ENCODE measurements at places on chromosomes 13 and 19. TPM values are rescaled to one million over a fixed set of nuclear protein-coding genes. Genes with fewer than 3 reads are reported as not detected.
A peak's percentile ranks its signal among the peaks of the same experiment; 100 is the strongest.

The CCNA1 gene
- total RNA-seq: 3.8 TPM

DNA sequence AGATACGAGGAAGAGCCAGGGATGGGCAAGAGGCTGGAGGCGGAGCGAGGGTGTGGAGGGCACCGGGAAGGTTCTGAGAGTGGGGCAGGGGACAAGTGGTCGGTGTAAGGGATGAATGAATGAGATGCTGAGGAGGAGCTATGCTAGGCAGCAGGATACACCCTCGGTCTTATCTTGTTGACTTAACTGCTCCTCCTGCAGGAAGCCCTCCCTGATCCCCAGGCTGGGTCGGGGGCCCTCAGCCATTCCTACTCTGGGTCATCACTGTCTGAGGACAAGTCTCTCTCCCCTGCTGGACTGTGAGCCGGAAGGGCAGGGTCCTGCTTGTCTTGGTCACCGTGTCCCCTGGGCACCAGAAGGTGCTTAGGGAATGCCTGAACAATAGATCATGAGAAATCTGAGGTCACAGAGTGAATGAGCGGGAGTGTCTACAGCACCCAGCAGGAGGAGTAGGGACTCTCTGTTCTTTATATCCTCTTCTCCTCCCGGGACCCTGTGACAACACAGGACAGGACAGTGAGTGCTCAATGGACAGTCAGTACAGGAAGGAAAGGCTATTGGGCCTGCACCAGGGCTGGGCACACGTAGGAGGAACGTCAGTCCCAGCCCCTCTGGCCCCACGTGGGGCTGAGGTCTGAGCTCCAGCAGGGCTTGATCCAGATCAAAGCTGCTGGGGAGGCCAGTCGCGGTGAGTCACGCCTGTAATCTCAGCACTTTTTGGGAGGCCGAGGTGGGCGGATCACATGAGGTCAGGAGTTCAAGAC, 6.5 kb downstream of the NKPD1 start:
- DNase-seq: no peak
- peaks cover 4% of the 10 kb centered on the region for H3K36me3 ChIP-seq
- H3K27ac ChIP-seq: no peak overlapping the region
- H3K27me3 ChIP-seq: peaks cover 33% of the 10 kb centered on the region
- no peak overlapping the region for H3K4me3 ChIP-seq

The NLRP11 gene
- total RNA-seq: not detected

The GFY gene
- total RNA-seq: not detected

The ZNF835 gene
- total RNA-seq: 0.68 TPM

GRCh38 chr13:22399801-22400420, 729.0 kb downstream of the FGF9 start:
- no peak overlapping the region for H3K4me3 ChIP-seq
- H3K36me3 ChIP-seq: no peaks in the 10 kb centered on the region
- H3K27ac ChIP-seq: no peak overlapping the region
- H3K27me3 ChIP-seq: peaks cover 2% of the 10 kb centered on the region
- DNase-seq: no peak

The PSG4 gene
- total RNA-seq: not detected

DNA sequence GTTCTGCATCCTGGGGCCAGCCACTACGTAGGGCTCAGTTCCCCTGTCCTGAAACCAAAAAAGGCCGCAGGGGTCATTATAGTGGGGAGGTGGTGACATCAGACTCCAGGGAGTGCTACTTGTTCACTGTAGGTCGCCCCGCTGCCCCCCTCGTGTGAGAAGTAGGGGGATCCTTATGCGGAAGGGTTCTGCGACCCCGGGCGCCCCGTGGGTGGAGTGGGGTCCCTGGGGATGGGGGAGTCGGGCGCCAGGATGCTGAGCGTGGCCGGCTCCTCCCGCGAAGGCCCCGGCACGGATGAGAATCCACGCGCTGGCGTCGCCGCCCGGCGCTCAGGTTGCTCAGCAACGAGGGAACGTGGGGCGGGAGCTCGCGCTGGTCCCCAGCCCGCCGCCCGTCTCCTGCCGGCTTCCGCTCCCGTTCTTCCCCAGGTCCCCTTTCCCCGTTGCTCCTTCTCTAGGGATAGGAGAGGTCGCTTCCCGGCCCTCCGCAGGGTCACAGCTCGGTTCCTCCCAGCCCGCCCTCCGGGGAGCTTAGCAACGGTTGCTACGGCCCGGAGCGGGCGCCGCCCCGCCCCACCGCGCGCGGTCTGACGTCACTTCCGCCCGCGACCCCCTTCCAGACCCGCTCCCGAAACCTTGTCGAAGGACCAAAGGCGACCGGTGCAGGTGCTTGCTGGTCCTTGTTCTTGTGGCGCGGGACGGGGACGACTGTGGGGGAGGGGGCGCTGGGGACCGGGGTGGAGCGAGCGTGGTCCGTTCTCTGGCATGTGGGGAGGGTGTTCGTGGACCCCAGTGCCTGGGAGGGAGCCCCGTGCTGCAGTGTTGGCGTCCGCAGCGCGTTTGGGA, at the start of gene NAT14:
TSS of gene NAT14 (plus strand) at position 596 of the 846 bp plus-strand sequence. CDS start 521 bp downstream, outside the sequence.
- peaks cover 14% of the 10 kb centered on the region for H3K4me1 ChIP-seq
- peak; percentile 66 for DNase-seq
- no peaks in the 10 kb centered on the region for H3K27me3 ChIP-seq
- H3K36me3 ChIP-seq: peaks cover 4% of the 10 kb centered on the region

DNA sequence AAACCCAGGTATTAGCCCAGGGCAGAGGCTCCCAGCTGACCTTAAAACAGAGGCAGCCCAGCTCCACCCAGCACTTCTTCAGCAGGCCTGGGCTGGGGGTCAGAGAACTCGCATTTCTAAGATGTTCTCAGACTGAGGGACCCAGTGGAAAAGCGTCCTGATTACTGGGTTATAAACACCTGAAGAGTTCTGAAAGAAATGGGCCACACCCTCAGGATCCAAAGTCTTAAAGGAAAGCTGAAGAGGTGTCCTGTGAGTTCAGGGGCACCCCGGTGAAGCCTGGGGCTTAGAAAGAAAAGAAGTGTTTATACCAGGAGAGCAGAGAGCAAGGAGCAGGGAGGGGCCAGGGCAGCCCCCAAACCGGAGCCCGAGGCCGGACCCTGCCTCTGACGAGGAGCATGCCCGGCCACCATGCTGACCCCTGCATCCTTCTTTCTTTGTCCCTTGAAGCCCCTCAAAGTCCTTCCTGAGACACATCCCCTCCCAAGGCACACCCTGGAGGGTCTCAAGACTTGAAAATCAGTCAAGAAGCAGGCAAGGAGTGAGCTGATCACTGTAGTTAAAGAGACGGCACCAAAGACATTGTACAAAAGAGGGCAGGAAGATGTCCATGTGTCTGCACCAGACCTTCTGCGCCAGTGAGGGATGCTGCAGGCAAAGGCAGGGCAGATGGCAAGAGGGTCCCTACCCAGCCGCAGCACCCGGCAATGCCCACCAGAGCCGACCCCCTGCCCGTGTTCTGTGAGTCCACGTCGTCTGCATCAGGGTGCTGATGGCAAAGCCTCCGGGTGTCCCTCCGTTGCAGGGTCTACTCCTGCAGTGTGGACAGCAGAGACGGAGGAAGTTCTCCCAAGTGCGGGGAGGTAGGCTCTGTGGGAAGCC, 10.6 kb upstream of the RAB20 start:
- no peaks in the 10 kb centered on the region for H3K36me3 ChIP-seq
- H3K4me1 ChIP-seq: peaks cover 22% of the 10 kb centered on the region
- DNase-seq: no peak
- H3K27me3 ChIP-seq: peaks cover 45% of the 10 kb centered on the region
- no peak overlapping the region for H3K4me3 ChIP-seq

The ZNF440 gene
- 11.9 TPM for total RNA-seq

DNA sequence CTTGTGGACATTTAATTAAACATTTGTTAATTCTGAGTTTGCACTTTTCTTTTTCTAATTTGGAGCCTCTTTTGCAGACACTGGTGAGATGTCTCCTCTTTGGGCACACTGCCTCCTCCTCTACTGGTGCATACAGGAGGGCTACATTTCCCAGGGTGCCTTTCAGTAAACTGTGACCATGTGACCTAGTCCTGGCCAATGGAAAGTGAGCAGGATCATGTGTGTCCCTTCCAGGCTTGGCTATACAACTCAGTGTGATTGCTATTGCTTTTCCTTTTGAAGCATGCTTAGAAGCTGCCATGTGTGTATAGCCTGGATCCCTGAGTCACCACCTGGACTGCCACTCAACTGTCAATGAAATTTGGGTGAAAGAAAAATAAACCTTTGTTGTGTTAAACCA, 4.5 kb downstream of the IZUMO2 start:
- DNase-seq: no peak
- H3K27me3 ChIP-seq: peaks cover 3% of the 10 kb centered on the region
- no peaks in the 10 kb centered on the region for H3K4me1 ChIP-seq
- no peak overlapping the region for H3K27ac ChIP-seq
- H3K36me3 ChIP-seq: no peaks in the 10 kb centered on the region
- no peak overlapping the region for H3K4me3 ChIP-seq

DNA sequence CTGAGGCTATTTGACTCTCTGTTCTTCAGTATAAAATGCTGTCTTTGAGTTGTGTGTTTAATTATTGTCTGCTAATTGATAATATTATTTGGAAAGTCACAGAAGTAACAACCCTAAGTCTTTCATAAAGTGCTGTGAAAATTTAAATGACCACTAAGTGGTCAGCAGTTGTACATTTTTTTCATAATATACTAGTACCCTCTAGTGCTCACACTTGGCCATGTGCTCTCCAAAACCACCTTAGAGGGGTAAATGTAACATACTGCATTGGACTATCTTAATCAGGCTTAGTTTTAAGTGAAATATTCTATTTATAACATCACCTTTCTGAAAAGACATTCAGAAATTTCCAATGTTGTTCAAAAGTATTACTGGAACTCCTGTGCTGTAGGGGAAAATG, 745.3 kb downstream of the GPC5 start:
- DNase-seq: no peak
- H3K4me1 ChIP-seq: no peaks in the 10 kb centered on the region
- H3K4me3 ChIP-seq: no peak overlapping the region
- no peaks in the 10 kb centered on the region for H3K27me3 ChIP-seq
- H3K27ac ChIP-seq: no peak overlapping the region
- no peaks in the 10 kb centered on the region for H3K36me3 ChIP-seq

DNA sequence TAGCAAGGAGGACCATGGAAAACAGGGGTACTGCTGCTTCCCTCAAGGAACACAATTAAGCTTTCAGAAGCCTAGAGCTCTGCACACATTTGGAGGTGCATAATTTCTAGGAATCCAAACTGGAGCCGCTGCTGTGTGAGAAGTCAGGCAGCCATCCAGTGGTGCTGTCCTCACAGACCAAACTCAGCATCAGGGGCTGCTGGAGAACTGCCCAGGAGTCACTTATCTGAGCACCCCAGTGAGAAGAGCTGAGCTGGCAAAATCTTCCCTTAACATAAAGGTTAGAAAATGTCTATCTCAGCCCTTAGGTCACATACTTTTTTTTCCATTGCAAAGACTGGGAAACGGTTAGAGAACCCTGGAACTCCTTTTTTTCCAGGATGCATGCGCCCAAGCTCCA, 72.8 kb downstream of the ATP7B start:
- H3K36me3 ChIP-seq: no peaks in the 10 kb centered on the region
- H3K27me3 ChIP-seq: peaks cover 19% of the 10 kb centered on the region
- H3K27ac ChIP-seq: no peak overlapping the region

GRCh38 chr13:44374348-44374712, 706 bp downstream of the SERP2 start:
- peaks cover 42% of the 10 kb centered on the region for H3K27me3 ChIP-seq
- peaks cover 4% of the 10 kb centered on the region for H3K36me3 ChIP-seq
- no peak overlapping the region for H3K27ac ChIP-seq

- peaks cover 21% of the 10 kb centered on the region for H3K36me3 ChIP-seq
- no peak overlapping the region for H3K4me3 ChIP-seq
Observed at GRCh38 chr13:41833831-41834230, 127.1 kb downstream of the VWA8 start.

The MICU2 gene
- 33.8 TPM for total RNA-seq

DNA sequence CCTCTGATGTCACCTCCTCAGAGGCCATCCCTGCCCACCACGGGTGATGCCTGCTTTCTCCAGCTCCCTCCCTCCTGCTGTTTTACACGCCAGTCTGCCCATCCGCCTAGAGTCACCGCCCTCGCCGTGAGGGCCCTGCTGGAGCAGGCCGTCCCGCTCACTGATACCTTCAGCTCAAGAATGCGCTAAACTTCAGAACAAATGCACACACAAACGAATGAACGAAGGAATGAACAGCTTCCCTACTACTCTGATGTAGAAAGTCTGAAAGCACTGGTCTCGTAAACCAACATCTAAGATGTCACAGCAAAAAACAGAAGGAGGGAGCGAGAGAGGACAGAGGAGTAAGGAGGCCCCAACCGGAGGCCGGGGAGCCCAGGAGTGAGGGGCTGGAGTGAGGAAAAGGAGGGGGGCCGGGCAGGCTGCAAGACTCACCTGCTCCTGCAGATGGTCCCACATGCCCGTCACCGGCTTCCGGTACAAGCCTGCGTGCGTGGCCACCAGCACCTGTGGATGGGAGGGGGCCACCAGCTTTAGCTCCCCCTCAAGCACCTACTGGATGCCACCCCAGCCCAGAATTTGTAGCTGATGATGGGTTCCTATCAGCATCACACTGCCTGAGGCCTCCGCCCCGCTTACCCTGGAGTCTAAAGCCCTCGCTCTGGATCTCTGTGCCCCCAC, 4.0 kb downstream of the PNKP start:
- peaks cover 31% of the 10 kb centered on the region for H3K4me1 ChIP-seq
- DNase-seq: no peak
- H3K27ac ChIP-seq: no peak overlapping the region
- no peaks in the 10 kb centered on the region for H3K27me3 ChIP-seq
- H3K36me3 ChIP-seq: peaks cover 56% of the 10 kb centered on the region

GRCh38 chr19:16327501-16327900, 2.9 kb downstream of the KLF2 start:
- peaks cover 50% of the 10 kb centered on the region for H3K36me3 ChIP-seq
- peak overlapping the region; percentile 97 for H3K27ac ChIP-seq
- peaks cover 64% of the 10 kb centered on the region for H3K4me1 ChIP-seq
- peaks cover 18% of the 10 kb centered on the region for H3K27me3 ChIP-seq

GRCh38 chr19:28502879-28503734, 709.8 kb downstream of the UQCRFS1 start:
- H3K27ac ChIP-seq: no peak overlapping the region
- H3K27me3 ChIP-seq: no peaks in the 10 kb centered on the region
- DNase-seq: no peak
- no peaks in the 10 kb centered on the region for H3K4me1 ChIP-seq
- no peaks in the 10 kb centered on the region for H3K36me3 ChIP-seq
- H3K4me3 ChIP-seq: no peak overlapping the region

GRCh38 chr19:42193706-42194105, 23.8 kb downstream of the DEDD2 start:
- H3K4me3 ChIP-seq: no peak overlapping the region
- DNase-seq: no peak
- H3K4me1 ChIP-seq: peaks cover 72% of the 10 kb centered on the region
- H3K27ac ChIP-seq: no peak overlapping the region
- H3K27me3 ChIP-seq: no peaks in the 10 kb centered on the region

The OR4F17 gene
- total RNA-seq: not detected
